Left kidney (tissue), 8 donors: ENCODE measurements at places on chromosomes 7 and 10. TPM values are rescaled to one million over a fixed set of nuclear protein-coding genes. Genes with fewer than 3 reads are reported as not detected.

PDE1C gene
- 4.6 TPM for polyA plus RNA-seq

RNF32 gene
- polyA plus RNA-seq = 3.9 TPM

GPR26 gene
- polyA plus RNA-seq = 0.07 TPM

POU6F2 gene
- 0.18 TPM for polyA plus RNA-seq

MYH16 gene
- polyA plus RNA-seq = 0.20 TPM

WNT16 gene
- 0.07 TPM for polyA plus RNA-seq

RBP3 gene
- polyA plus RNA-seq = 0.10 TPM

AOAH gene
- 1.7 TPM for polyA plus RNA-seq

TM9SF3 gene
- 221 TPM for polyA plus RNA-seq

GBX1 gene
- polyA plus RNA-seq = 0.22 TPM

NKX2-3 gene
- not detected for polyA plus RNA-seq

ZNF804B gene
- polyA plus RNA-seq = 0.42 TPM

NME8 gene
- polyA plus RNA-seq = not detected

CACNB2 gene
- 5.8 TPM for polyA plus RNA-seq

C10orf105 gene
- polyA plus RNA-seq = 0.18 TPM

GRCh38 chr7:136034132-136034531 lies 57.0 kb upstream of the MTPN start:
- DNase-seq = no peak

- no peak for DNase-seq
Observed at GRCh38 chr7:121744319-121744718, 128.6 kb upstream of the PTPRZ1 start.

GRCh38 chr7:95608359-95609173 lies 12.2 kb upstream of the PDK4 start:
- DNase-seq = peak; percentile 93

DNA sequence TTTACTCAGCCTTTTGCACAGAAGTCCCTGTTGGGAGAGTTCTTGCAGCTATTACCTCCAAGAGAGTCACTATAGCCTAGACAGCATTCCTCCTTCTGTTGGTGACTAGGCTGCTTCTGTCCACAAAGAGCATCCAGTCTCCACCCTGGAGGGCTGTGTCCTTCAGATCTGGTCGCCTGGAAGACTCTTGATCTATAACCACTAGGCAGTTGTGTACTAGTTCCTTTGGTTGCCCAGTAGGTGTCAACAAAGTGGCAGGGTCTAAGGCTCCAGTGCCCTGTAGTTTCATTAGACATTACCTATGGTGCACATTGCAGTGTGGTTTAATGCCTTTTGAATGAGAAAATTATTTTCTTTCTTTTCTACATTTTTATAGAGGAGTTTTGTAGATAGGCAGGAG lies 11.3 kb upstream of the AKR1C2 start:
- no peak for DNase-seq

DNA sequence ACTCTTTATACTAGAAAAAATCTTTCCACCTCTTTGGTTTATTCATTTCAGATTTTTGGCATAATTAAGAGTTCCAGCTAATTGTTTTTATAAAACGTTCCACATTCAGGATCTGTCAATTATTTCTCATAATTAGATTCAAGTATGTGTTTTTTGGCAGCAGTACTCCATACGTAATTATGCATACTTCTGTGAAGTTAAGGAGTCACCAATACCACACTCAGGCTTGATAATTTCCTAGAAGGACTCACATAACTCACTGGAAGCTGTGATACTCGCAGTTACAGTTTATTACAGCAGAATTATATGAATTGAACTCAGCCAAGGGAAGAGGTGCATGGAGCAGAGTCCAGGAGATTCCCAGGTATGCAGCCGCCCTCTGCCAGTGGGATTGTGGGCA lies 290.5 kb upstream of the AKR1E2 start:
- DNase-seq = no peak

DNA sequence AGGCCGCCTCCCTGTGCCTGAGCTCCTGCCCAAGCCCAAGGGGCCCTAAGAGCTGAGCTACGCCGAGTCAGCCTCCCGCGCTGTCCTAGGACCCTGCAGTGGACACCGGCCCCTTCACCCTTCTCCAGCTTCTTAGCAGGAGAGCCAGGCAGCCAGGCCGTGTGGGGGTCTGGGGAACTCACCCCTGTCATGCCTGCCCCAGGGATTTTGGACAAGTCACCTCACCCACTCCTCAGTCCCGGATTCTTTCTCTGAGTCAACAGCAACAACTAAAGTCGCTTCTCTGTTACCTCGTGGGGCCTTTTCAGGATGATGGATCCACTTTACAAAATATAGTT lies 79.3 kb downstream of the MKI67 start:
- DNase-seq = no peak

DNA sequence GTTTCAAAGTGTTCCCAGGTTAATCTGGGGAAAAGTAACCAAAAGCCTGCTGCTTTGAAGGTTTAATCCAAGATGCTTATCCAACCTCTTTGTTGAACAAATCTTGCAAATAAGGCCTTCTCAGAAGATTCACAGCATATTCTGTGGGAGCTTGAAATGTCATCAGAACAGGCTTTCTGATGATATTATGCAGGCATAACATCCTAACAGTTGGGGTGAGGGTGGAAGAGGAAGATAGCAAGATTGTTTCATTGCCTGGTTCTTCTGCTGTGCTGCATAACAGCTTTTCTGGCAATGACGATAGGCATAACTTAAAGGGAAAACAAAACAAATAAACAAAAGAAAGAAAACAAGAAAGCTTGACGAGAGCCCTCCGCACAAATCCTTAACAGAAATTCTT lies 217.4 kb downstream of the PHF14 start:
- no peak for DNase-seq

- DNase-seq = no peak
Observed at GRCh38 chr10:42989481-42989921, 87.4 kb upstream of the RET start.

GRCh38 chr7:30888747-30889146 lies 22.9 kb upstream of the AQP1 start:
- no peak for DNase-seq

GRCh38 chr10:99357691-99358090 lies 28.5 kb downstream of the CNNM1 start:
- DNase-seq = no peak

- no peak for DNase-seq
Observed at GRCh38 chr7:157513162-157513621, 176.4 kb downstream of the DNAJB6 start.

DNA sequence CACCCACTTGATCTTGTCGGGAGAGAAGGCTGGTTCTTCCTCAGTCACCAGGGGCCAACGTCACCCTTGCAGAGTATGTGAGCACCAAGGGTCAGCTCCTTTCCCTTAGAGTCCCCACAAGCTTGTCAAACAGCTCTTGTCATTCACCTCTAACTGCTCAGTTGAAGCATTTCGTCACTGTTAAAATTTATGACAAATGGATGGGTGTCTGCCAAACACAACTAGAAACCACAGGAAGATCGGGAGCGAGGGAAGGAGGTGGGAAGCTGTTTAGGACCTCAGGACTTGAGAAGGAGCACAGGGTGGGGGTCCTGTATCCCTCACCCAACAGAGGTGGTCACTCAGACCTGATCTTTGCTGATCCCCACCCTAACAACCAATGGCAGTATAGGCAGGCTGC lies 373.3 kb upstream of the IGFBP3 start:
- DNase-seq = no peak

GRCh38 chr10:43576580-43576979 lies 2.2 kb upstream of the ZNF239 start:
- DNase-seq = no peak

GRCh38 chr10:17506856-17507471 lies 52.6 kb upstream of the ST8SIA6 start:
- DNase-seq = no peak

DNA sequence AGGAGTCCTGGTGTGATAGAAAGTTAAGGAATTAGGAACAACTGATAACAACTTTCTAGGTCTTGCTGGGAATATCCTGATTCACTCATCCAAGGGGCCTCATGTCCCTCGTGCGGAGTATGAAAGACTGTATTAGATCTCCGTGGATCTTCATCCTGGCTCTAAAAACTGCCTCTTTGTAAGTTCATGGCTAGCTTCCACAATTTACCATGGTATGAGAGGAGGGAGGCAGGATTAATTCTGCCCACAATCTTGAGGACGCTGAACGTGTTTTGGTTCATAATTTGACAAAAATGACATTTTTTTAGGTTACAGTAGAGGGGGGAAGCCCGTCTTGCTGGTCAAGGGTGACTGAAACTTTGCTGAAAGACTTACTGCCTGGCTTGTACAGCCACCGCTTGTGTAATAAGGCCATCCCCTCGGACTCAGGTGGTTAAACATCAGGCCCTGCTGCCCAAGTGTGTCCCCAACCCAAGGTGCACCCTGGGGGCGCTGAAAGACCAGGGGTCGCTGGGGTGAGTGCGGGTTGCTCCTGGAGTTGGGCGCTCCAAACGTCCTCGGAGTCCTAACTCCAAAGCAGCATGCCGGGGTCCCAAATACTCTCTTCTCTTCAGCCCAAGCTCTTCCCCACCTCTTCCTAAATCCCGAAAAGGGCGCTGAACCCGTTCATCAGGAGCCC lies 733 bp downstream of the HIBADH start:
- DNase-seq = peak; percentile 59

- DNase-seq = no peak
Observed at GRCh38 chr10:43372765-43373361, 1.4 kb downstream of the FXYD4 start.

GRCh38 chr10:34504534-34504933 lies 310.6 kb downstream of the PARD3 start:
- DNase-seq = no peak

DNA sequence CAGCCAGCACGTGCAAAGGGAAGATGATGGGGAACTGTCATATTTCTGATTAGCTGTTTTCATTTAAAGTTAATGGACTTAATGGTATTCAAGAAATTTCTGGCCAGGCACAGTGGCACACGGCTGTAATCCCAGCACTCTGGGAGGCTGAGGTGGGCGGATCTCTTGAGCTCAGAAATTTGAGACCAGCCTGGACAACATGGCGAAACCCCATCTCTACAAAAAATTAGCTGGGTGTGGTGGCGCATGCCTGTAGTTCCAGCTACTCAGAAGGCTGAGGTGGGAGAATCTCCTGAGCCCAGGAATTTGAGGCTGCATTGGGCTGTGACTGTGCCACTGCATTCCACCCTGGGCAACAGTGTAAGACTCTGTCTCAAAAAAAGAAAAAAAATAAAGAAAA lies 18.7 kb downstream of the STN1 start:
- no peak for DNase-seq

DNA sequence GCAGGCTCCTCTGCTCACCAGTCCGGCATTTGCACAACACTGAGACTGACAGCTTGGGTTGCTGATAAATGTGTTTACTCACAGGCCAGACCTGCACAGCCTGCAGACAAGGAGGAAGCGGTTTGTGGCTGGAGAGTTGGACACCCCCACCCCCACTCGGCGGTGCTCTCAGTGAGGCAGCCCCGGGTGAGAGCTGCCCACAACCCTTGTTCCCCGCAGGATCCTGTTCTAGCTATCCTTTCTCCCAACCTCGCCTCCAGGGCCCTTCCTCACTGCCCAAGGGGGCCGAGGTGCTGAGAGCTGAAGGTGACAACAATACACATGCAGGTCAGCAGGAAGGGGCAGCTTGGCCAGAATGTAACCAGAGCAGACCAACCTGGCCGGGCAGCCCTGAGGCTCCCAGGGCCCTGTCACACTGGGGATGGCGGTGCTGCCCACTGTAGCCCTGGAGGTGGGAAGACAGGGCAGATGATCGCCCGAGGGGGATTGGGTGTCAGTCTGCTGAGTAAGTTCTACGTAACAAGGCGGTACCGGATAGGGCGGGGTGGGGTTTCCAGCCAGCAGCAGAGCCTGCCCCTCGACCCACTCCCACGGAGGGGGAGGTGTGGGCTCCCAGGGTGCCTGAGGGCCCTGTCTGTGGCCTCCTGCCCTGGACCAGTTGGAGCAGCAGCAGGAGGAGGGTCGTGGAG lies 2.1 kb upstream of the ADAM8 start:
- no peak for DNase-seq

GRCh38 chr7:87709258-87709657 lies 81.1 kb downstream of the RUNDC3B start:
- no peak for DNase-seq

GRCh38 chr10:61543831-61544230 lies 90.7 kb upstream of the TMEM26 start:
- DNase-seq = no peak

GRCh38 chr7:64873517-64873916 lies 29.6 kb upstream of the ZNF273 start:
- no peak for DNase-seq

- DNase-seq = peak; percentile 75
Observed at GRCh38 chr10:30784897-30785605, 155.5 kb upstream of the LYZL2 start.

GRCh38 chr7:128888039-128888755 lies 22.3 kb downstream of the KCP start:
- DNase-seq = no peak

DNA sequence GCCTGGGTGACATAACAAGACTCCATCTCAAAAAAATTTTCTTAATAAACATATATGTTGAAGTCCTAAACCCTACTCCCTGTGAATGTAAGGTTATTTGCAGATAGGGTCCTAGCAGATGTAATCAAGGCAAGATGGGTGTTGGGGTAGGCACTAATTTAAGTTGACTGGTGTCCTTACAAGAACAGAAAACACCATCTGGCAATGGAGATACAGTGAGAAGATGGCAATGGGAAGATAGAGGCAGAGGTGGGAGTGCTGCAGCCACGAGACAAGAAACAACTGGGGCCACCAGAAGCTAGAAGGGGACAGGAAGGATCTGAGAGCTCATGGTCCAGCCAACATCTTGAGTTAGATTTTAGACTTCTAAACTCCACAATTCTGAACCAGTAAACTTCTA lies 606.4 kb downstream of the CNTNAP2 start:
- DNase-seq = no peak

DNA sequence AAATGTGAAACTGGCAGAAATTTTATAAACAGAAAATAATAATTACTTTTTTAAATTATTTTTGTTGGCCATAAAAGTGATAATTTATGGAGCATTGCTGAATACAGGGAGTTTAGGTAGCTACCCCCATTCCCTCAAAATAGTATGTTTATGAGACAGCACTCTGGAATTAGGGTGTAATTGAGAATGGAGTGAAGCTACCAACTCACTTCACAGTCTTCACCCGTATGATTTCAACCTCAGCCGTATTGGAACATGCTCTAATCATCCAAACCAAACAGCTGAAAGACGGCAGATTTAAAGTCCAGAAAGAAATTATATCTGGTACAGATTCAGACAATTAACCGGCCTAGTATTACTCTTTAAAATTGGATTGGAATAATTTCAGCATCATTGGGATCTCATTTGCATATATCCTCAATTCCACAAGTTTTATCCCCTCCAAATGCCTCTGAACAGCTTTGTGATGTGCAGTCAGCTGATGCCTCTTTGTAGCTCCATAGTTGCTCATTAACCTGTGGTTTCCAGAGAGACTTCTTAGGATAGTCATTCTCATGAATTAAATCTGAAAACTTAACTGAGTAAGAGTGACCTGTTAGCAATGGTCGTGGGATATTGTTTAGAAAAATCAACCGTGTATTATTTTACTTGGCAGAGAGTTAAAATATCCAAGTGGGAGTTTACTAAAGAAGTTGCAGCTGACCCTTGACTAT lies 59.1 kb upstream of the GJD4 start:
- DNase-seq = no peak

DNA sequence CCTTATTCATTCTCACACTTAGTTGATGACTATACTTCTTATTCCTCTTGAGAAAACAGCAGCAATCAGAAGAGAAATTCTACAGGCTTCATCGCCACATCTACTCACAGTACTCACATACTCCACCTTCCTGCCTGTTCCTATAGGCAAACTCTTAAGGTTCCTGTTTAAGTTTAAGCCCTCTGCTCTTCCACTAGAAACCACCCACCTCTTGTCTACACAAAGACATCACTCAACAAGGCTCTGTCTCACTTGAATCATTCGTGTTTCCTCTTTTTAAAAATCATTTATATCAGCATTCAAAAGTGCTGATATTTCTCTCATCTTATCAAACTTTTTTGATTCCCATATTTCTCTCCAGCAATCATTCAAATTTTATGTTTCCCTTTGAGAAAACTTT lies 85.5 kb upstream of the ADO start:
- DNase-seq = no peak
